Heart right ventricle (tissue), 16 donors: ENCODE measurements at places on chromosomes 2 and 18. TPM values are rescaled to one million over a fixed set of nuclear protein-coding genes. Genes with fewer than 3 reads are reported as not detected.
A peak's percentile ranks its signal among the peaks of the same experiment; 100 is the strongest.

DNA sequence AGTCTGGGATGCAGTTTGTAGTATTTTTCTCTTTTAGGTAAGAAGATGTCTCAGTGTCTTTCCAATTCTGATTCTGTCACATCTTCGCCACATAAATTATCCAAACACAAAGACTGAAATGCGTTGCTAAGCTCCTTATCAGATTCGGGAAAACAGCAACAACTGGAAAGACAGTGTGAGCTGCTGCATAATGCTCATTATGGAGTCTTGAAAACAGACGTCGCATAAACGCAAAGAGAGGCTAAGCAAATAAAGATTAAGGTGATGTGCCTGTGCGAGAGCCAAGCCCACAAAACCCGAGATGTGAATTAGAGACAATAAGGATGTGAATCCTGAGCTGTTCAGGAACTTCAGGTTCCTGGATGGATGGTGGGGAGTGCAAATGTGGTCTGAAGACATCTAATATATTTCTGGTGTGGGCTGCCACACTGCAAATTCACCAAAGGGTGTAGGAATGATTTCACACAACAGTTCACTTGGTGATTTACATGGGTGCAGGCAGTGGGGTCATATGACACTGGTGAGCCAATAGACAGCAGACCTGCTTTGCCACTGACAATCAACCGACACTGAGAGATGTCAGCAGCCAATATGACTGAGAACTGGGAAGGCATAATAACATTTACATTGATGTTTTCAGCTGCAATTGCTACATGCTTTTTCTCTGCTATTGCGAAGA is 195.8 kb downstream of the MTX2 start:
- no peak for DNase-seq
- no peak overlapping the region for H3K27ac ChIP-seq
- H3K4me1 ChIP-seq, result peaks cover 11% of the 10 kb centered on the region
- no peaks in the 10 kb centered on the region for H3K36me3 ChIP-seq
- no peak overlapping the region for H3K4me3 ChIP-seq
- peaks cover 16% of the 10 kb centered on the region for H3K27me3 ChIP-seq

- no peaks in the 10 kb centered on the region for H3K27me3 ChIP-seq
- no peak overlapping the region for H3K4me3 ChIP-seq
- H3K27ac ChIP-seq, result no peak overlapping the region
- H3K4me1 ChIP-seq, result no peaks in the 10 kb centered on the region
- no peak for DNase-seq
These were observed 35.5 kb downstream of the QPCT start for GRCh38 chr2:37379881-37380296.

DNA sequence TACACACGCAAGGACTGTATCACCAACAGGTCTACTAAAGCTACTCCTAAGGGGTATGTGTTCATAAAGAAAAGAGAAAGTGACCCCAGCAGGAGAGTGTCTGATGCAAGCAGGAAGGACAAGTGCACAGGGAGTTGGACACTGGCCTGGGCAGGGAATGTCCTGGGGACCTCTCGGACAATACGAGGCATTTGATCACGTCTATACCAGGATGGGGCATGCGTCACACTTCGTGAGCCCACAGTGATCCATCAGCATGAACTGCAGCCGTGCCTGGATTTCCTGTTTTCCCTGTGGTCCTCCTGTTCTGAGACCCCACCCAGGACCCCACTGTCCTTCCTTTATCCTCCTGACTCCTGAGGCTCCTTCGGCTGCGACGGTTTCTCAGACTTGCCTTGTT is 113.9 kb downstream of the HDAC4 start:
- H3K27me3 ChIP-seq, result no peaks in the 10 kb centered on the region
- H3K36me3 ChIP-seq, result peaks cover 7% of the 10 kb centered on the region
- peaks cover 72% of the 10 kb centered on the region for H3K4me1 ChIP-seq

GRCh38 chr2:37357530-37357929 is 13.1 kb downstream of the QPCT start:
- peak; percentile 34 for DNase-seq
- no peak overlapping the region for H3K27ac ChIP-seq
- no peaks in the 10 kb centered on the region for H3K27me3 ChIP-seq
- H3K4me3 ChIP-seq, result no peak overlapping the region
- H3K4me1 ChIP-seq, result peaks cover 6% of the 10 kb centered on the region

DNA sequence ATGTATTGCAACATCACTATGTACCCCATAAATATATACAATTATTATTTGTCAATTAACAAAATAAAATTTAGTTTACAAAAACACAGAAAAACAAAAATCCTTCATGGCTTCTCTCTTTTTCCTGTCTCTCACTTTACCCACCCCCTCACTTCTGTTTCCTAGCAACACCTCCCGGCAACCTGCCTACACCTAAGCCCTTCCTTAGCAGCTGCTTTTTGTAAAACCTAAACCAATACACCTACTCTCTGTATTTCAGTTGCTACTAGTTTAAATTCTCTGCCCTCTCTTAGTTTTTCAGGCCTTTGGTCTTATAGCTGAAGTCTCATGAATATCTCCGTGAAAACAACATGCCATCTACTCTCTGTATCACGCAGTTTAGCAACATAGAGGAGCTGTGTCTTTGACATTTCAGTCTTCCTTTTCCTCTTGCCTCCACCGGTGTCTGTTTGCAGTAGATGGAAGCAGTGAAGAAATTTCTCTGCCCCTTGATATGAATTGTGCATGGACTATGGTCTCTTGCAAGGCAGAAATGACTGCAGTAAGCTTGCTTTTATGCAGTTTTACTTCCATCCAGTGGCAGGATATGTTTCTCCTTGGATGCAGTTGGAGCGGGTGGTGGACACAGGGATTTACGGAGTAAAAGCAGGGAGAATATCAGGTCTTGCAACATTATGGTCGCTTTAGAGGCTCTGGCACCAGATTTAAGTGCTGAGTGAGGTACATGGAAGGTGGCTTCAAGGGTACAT is 42.0 kb upstream of the ZDBF2 start:
- H3K4me3 ChIP-seq, result no peak overlapping the region
- no peaks in the 10 kb centered on the region for H3K27me3 ChIP-seq
- no peak overlapping the region for H3K27ac ChIP-seq
- DNase-seq, result no peak
- H3K4me1 ChIP-seq, result peaks cover 6% of the 10 kb centered on the region

- no peaks in the 10 kb centered on the region for H3K36me3 ChIP-seq
- DNase-seq, result no peak
- H3K27me3 ChIP-seq, result no peaks in the 10 kb centered on the region
- no peaks in the 10 kb centered on the region for H3K4me1 ChIP-seq
- no peak overlapping the region for H3K27ac ChIP-seq
These were observed 209.7 kb upstream of the SIX2 start for GRCh38 chr2:45218931-45219339.

DNA sequence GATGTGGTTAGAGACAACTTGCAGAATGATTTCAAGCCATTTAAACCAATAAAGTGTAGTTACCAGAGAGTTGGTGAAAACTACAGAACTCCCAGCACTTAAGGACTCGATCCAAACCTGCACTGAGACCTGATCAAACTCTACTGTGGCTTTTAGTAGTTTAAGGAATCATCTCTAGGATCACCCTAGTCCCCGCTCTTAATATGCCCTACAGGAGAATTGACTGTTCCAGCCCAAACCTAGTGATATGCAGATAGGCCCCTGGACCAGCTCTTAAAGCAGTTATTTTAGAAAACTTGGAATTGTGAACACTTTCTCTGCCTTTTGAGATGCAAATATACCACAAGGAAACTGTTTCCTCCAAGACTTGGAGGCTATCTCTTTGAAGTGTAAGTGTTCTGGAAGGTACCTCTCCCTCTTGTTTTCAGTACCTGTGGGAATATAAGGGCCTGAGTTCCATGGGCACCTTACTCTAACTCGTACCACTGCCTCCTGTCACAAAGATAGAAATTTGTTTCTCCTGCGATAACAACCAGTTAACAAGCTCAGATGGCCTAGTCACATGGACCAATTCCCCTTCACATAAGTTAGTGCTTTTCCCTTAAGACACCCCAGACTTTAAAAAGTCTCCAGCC is 1367.2 kb upstream of the SLC39A10 start:
- no peak for DNase-seq
- no peaks in the 10 kb centered on the region for H3K4me1 ChIP-seq
- no peaks in the 10 kb centered on the region for H3K36me3 ChIP-seq
- no peak overlapping the region for H3K4me3 ChIP-seq
- H3K27ac ChIP-seq, result no peak overlapping the region

GRCh38 chr2:211751848-211752247 is 786.8 kb downstream of the ERBB4 start:
- H3K27ac ChIP-seq, result no peak overlapping the region
- H3K4me3 ChIP-seq, result no peak overlapping the region
- no peaks in the 10 kb centered on the region for H3K36me3 ChIP-seq
- DNase-seq, result no peak
- no peaks in the 10 kb centered on the region for H3K27me3 ChIP-seq

MYOM1 gene
- total RNA-seq, result 1,331 TPM

- H3K4me3 ChIP-seq, result no peak overlapping the region
- no peaks in the 10 kb centered on the region for H3K36me3 ChIP-seq
These were observed 10.5 kb upstream of the LYPD1 start for GRCh38 chr2:132680544-132680943.

- H3K4me3 ChIP-seq, result no peak overlapping the region
- peak overlapping the region; percentile 19 for H3K27ac ChIP-seq
- DNase-seq, result no peak
- H3K36me3 ChIP-seq, result no peaks in the 10 kb centered on the region
- no peaks in the 10 kb centered on the region for H3K27me3 ChIP-seq
- no peaks in the 10 kb centered on the region for H3K4me1 ChIP-seq
These were observed 76.6 kb upstream of the LPIN2 start for GRCh38 chr18:3089579-3089978.

DNA sequence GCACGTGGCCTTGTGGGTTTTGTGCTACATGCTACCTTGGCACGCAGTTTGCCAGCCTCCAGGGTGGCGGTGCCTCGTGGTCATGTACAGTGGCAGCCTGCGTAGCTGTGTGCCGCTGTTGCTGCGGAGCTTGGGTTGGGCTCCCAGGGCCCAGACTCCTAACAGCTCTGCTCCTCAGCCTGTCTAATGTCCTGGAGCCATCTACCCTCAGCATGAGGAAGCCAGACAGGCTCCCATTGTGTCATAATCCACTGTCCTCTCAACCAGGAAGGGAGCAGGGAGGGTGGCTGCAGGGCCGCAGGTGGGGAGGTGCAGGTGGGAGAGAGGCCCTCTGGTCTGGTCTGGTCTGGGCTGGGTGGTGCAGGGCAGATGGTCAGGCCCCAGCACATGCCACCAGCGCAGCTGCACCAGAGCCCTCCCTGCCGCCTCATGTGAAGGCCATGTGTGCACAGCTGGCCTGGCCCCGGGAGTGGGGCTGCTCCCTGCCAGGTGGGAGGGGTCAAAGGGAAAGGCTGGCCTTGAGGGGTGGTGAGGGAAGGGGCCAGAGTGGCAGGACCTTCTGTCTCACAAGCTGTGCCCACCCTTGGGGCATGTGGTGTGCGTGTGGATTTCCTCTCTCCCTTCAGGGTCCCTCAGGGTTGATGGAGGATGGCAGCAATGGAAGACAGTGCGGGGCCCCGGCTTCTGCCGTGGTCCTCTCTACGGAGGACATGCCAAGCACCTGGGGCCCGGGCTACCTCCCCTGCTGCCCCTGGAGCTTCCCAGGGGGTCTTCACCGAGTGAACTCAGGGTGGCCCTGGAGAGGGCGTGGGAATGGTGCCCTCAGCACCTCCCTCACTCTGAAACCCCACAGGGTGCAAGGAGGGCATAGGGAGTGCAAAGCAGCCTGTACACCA is 4.8 kb downstream of the ATOH8 start:
- no peaks in the 10 kb centered on the region for H3K27me3 ChIP-seq
- no peaks in the 10 kb centered on the region for H3K36me3 ChIP-seq
- H3K4me1 ChIP-seq, result peaks cover 66% of the 10 kb centered on the region
- no peak for DNase-seq
- no peak overlapping the region for H3K27ac ChIP-seq
- no peak overlapping the region for H3K4me3 ChIP-seq

- no peak overlapping the region for H3K27ac ChIP-seq
- no peak overlapping the region for H3K4me3 ChIP-seq
These were observed 96.4 kb upstream of the SCN1A start for GRCh38 chr2:166224197-166224596.

CCDC74B gene
- total RNA-seq, result 0.34 TPM

DNA sequence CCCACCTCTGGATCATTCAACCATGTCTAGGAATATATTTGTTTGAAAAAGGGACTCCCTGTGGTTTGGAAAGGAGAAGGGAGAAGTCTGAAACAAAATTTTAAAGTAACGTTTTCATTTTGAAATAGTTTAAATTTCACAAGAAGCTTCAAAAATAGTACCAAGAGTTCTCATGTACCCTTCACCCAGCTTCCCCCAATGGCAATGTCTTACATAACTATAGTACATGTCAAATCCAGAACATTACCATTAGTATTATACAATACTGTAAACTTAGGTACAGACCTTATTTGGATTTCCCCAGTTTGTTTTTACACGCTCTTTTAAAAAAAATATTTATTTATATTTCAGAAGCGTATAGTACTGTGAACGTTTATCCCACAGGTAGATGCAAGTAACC is 4.0 kb upstream of the LYG2 start:
- peaks cover 12% of the 10 kb centered on the region for H3K36me3 ChIP-seq

GRCh38 chr2:231970461-231970860 is 8.9 kb downstream of the DIS3L2 start:
- H3K36me3 ChIP-seq, result no peaks in the 10 kb centered on the region
- no peak overlapping the region for H3K4me3 ChIP-seq
- H3K4me1 ChIP-seq, result no peaks in the 10 kb centered on the region
- H3K27me3 ChIP-seq, result no peaks in the 10 kb centered on the region
- H3K27ac ChIP-seq, result no peak overlapping the region
- DNase-seq, result no peak

CDH20 gene
- total RNA-seq, result 0.08 TPM

DNA sequence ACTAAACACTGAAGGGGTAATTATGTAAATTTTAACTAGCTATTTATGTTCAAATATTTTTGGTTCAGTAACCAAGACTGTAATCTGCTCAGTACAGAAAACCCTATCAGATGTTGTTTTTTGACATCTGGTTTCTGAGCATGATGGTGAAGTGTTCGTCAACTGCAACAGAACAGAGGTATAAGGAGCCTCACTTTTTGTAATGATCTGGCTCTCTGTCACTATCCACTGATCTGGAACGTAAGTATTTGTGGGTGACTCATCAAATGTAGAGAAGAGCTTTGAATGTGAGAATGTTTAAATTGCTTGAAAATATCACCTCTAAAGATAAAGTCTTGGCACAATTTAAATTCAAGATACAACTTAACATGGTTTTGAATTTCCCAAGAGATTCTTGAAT is 213.6 kb upstream of the FAM98A start:
- H3K36me3 ChIP-seq, result no peaks in the 10 kb centered on the region
- no peaks in the 10 kb centered on the region for H3K4me1 ChIP-seq
- no peaks in the 10 kb centered on the region for H3K27me3 ChIP-seq
- DNase-seq, result no peak

DNA sequence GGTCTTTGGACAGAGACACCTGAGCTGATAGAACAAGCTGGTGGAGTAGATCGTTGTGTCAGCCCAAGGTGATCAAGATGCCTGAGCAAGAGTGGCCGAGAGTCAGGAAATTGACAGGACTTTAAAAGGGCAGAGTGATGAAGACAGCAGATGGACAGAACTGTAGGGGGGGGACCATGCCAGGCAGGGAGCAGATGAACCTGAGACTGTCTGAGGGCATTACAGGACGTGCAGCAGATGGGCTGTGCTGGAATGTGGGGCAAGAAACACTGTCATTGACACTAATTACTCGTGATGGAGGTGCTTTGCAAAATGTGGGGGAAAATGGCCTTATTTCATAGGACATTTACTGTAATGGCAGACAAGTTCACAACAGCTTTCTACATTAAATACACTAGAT is 225.0 kb downstream of the THSD7B start:
- H3K36me3 ChIP-seq, result no peaks in the 10 kb centered on the region
- no peak overlapping the region for H3K4me3 ChIP-seq
- no peak overlapping the region for H3K27ac ChIP-seq
- DNase-seq, result no peak
- no peaks in the 10 kb centered on the region for H3K4me1 ChIP-seq
- H3K27me3 ChIP-seq, result no peaks in the 10 kb centered on the region

TMEM163 gene
- 0.32 TPM for total RNA-seq

GRCh38 chr18:68262690-68263294 is 452.1 kb downstream of the TMX3 start:
- no peak for DNase-seq
- no peak overlapping the region for H3K4me3 ChIP-seq
- no peak overlapping the region for H3K27ac ChIP-seq
- H3K36me3 ChIP-seq, result no peaks in the 10 kb centered on the region
